Omental fat pad (tissue), 4 donors: ENCODE measurements at places on chromosomes 1 and 21. TPM values are rescaled to one million over a fixed set of nuclear protein-coding genes. Genes with fewer than 3 reads are reported as not detected.

DNA sequence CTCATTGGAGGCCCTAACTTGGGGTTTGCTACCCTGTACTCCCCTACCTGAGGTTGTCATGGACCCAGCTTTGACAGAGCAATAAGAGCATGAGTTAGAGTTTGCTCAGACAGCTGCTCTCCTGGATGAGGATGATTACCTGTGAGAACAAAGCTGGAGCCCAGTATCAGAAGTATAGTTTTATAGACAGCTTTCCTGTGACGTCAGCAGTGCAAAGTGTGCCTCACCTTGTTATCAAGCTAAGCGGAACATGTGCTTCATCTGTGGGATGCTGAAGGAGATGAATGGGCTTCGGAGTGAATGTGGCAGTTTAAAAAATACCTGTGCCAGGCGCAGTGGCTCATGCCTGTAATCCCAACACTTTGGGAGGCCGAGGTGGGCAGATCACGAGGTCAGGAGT lies 5.4 kb upstream of the WDR47 start:
- no peak for DNase-seq

GRCh38 chr1:63322944-63323864 lies 837 bp downstream of the FOXD3 start:
- DNase-seq, result no peak

Gene GPR153
- total RNA-seq, result 10.9 TPM

Gene IFNLR1
- total RNA-seq, result 4.6 TPM
